GF-D8 (cell line): ENCODE measurements at places on chromosomes 6 and 20.

DNA sequence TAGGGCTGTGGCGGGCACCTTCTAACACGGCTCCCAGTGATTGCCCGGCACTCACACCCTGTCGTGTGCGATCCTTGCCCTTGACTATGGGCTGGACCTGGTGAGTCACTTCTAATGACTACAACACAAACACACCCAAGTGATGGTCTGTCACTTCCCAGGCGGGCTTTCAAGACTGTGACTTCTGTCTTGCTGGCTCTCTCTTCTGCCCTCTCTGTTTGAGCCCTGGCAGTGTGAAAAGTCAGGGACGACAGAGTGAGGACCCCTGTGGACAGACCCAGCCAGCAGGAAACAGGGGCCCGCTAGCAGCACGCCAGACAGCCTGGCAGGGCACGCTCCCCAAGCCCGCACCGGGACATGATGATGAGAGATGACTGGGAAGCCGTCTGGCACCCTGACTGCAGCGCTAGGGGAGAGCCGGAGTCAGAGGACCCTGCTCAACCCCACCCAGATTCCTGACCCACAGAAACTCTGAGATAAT, 43.0 kb downstream of the KIF16B start:
- DNase-seq = no peak

DNA sequence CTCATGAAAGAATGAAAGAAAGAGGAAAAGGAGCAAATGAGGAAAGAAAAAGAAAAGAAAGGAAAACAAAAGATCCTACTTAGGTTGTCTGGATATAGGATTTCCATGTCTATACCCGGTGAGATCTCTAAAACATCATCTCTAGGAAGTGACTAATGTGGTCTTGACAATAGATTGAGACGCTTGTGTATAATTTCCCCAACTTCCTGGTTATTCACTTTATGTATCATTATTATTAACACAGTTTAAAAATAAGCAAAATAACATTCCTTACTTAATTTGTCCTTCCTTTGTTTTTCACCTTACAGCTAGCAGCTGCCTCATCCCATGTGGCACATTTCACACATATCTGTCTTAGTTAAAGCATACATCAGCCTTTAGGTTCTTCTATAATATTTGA, 27.0 kb downstream of the LAMA4 start:
- DNase-seq = no peak

- DNase-seq = no peak
Observed at GRCh38 chr20:24379484-24379927, 89.9 kb upstream of the SYNDIG1 start.

GRCh38 chr6:80402266-80402665, 295.8 kb downstream of the BCKDHB start:
- no peak for DNase-seq

DNA sequence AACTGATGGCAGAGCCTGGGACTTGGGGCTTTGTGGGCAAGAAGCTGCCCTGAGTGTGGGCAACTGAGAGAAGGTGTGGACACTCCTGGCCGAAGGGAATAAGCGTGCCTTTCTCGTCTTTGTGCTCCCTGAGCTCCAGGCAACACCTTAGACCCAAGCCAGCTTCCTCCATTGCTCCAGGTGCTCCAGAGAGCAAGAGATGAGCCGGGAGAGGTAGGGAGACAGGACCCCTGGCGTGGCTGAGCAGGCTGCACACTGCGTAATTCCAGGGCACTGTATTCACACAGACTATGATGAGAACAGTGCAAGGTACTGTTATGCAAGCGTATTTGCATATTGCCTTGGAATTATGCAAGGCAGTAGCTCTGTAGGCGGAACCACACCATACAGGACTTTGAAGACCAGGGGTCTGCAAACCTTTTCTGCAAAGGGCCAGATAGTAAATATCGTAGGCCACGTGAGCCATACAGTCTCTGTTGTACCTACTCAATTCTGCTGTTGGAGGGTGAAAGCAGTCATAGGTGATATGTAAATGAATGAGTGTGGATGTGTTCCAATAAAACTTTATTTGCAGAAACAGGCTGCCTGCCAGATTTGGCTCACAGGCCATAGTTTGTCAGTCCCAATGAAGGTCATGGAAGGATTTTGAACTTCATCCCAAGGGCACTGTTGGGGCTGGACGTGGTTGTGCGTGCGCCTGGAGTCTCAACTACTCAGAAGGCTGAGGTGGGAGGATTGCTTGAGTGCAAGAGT, 42.1 kb upstream of the FAM83D start:
- DNase-seq = no peak

DNA sequence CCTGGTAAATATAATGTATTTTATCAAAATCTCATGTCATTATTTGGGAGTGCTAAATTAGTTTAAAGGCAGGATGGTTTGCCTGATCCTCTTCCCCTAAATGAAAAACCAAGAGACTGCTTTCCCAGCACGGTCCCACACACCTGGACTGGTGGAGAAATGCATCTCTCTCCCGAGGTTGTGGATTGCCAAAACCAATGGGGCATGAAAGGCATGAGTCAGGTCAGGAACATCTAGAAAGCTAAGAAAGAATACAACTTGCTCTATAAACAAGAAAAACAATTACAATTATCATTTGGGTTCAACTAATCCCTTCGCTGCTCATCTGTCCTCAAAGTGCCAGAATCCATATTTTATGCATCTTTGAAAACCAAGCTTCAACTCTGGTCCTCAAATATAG, 308.3 kb upstream of the IRAK1BP1 start:
- DNase-seq = no peak

- no peak for DNase-seq
Observed at GRCh38 chr6:109165392-109165974, 70.2 kb downstream of the CEP57L1 start.

- DNase-seq = no peak
Observed at GRCh38 chr20:2109425-2110210, 8.0 kb downstream of the STK35 start.

GRCh38 chr6:11632795-11633511, 95.4 kb downstream of the TMEM170B start:
- no peak for DNase-seq

GRCh38 chr6:158448856-158449255, 111.0 kb upstream of the TMEM181 start:
- no peak for DNase-seq

DNA sequence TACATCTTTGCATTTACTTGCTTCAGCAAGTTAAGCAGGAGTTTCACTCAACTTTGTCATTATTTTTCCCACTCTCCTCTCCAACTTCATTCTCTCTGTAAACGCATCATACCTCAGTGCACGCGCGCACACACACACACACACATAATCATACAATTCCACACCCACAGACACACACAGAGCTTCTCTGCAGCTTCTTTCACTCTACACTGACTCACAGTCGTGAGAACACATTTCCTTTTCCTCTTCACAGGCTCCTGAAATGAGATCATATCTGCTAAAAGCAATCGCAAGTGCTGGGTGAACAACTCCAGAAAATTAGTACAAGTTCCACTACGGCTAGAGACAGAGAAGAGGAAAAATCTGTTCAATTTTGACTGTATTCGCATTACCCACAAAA, 215.4 kb downstream of the PTPRT start:
- DNase-seq = no peak

GRCh38 chr20:14947536-14947935, 610.1 kb upstream of the FLRT3 start:
- no peak for DNase-seq

DNA sequence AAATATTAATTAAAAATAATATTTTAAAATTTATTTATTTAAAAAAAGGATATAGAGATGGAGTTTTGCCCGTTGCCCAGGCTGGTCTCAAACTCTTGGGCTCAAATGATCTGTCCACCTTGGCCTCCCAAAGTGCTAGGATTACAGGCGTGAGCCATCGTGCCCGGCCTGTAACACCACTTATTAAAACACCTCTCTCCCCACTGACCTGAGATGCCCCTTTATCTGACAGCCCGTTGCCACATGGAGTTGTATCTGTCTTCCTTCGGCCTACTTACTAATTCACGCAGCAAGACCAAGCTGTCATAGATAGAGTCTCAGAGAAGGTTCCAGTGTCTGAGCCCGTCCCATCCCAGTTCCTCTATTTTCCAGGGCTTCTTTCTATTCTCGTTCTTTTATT, 30.7 kb downstream of the KIF25 start:
- DNase-seq = no peak

GRCh38 chr6:45445749-45446549, 68.2 kb upstream of the SUPT3H start:
- DNase-seq = peak; percentile 98

DNA sequence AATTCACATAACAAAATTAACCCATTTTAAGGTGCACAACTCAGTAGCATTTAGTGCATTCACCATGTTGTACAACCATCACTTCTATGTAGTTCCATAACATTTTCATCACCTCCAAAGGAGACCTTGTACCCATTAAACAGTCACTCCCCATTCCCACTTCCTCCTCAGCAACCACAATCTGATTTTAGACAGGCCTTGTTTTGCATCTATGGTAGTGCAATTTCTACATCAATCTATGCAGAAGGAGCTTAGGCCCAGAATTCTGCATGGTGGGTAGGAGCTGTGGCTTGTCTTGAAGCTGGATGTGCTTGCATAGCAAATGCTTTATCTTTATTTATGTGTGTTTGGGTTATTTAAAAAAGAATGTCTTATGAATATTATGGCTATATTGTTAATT, 13.5 kb upstream of the HLA-DQA1 start:
- DNase-seq = no peak

GRCh38 chr6:140872885-140873284, 1259.8 kb upstream of the GJE1 start:
- DNase-seq = no peak

DNA sequence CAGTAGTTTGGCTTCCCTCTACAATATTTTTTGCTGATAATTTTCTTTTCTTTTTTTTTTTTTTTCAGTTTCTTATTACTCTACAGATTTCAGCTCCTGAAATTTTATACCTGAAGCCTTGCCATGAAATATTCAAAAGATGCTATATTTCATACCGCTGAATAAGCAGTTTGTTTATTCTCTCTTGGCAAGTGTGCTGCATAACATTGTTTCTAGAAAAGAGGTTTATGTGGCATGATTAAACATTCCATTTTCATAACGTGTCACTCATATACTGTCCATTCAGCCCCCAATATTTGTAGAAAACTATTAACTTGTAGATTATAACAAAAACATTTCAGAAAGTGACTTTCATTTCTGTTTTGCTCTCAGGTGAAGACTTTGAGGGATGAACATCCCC, 174.4 kb upstream of the NOX3 start:
- no peak for DNase-seq

DNA sequence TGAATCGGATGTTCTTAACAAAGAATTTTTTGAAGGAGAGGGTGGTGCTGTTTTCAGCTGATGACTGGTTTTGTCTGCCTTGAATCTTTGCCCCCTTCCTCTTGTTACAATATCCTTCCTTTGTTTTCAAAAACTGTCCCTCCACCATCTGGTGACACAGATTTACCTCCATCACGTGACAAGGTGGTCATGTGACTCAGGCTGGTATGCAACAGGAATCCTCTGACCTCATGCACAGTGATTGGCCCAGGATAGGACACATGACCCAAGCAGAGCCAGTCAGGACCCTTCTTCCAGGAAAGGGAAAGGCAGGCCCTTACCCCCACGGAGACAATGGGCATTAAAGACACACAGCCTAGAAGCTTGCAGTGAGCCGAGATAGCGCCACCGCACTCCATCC, 84.7 kb upstream of the MC3R start:
- DNase-seq = no peak

GRCh38 chr6:144696610-144697368, 411.7 kb downstream of the UTRN start:
- DNase-seq = no peak

DNA sequence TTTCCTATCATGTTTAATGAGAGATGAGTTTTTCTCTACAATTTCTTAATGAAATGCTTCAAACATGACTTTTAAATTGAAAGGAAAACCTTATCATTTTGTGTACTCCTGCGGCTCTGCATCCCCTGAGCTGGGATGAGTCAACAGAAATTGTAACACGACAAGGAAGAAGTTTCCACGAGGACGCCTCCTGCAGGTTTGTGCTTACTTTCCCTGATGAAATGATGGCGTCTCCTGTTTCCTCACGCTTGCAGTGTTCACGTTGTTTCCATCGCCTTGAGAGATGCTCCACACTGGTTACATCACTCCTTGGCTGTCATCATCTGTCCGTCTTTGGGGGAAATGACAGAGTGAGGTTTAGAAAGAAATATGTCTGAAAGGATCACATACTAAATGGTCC, 233.7 kb upstream of the ZFP64 start:
- no peak for DNase-seq

DNA sequence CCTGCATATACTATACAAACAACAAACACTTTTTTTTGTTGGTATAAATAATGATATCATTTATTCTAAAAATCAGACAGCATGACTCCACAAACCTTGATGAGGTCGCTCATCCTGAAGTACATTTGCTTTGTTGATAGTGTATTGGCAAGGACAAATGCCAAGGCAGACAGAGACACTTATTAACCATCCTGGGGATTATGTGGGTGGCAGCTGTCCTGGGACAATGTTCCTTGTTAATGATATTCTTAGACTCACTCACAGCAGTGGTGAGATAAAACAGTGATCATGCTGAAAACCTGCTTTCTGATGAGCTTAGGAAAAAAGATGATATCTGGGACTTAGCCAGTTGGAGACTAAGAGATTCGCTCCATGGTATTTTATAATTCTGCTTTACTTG, 85.4 kb upstream of the OGFRL1 start:
- no peak for DNase-seq

- DNase-seq = no peak
Observed at GRCh38 chr6:31723980-31724691, 963 bp downstream of the MPIG6B start.

DNA sequence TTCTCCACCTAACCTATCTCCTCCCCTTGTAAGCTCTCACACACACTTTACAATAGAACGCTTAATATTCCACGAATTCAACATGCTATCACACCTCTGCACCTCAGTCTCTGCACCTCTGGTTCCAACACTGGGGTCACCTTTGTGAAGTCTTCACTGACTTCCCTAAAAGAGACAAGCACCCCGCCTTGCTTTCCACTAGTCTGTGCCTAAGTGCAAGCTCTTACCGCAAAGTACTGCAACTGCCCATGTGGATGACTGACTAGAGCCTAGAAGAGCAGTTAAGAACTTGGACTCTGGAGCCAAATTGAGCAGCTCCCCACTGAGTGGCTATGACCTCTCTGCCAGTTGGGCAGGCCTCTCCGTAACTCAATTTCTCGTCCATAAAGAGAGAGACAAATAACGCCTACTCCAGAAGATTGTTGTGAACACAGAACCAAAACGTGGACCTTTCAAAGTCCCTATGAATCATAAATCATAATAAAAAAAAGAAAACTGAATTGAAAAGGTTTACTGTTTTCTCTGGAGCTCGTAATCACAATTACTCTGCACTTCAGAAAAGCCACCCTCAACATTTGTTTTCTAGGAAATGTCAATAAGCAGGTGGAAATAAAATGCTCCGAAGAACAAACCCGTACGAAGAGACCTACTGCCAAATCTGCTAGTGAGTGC, 1.2 kb downstream of the IFNGR1 start:
- peak; percentile 77 for DNase-seq
